Stimulated activated CD4-positive, alpha-beta T cell treated with anti-CD3 and anti-CD28 coated beads, Interleukin-12 subunit alpha, Interleukin-12 subunit beta, amount 100 ng/mL, for 24 hours (primary cell): ENCODE measurements at places on chromosomes 13 and 19.

- DNase-seq, result no peak
Measured at GRCh38 chr13:85497652-85498051, 301.6 kb downstream of the SLITRK6 start.

DNA sequence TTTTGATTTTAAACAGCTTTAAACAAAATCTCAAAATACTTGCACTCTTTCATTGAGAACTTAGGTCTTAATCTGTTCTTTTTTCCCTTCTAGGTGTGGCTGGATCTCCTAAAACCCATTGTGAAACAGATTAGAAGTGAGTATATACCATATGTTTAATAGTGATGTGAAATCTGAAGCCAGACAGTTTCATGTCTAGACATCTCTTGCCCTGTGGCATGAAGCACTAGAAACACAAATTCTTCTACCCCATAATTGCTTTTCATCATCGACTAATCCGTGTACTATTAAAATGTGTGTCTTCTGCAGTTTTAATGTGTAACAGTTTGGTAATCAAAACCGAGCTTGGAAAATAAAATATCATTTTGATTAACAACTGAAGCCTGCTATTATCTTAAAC is 188.2 kb upstream of the RNF113B start:
- no peak for DNase-seq

GRCh38 chr19:40205760-40206159 is 12.4 kb downstream of the TTC9B start:
- no peak for DNase-seq

- DNase-seq, result peak; percentile 94
Measured at GRCh38 chr19:9323919-9324583, at the start of gene ZNF559. Gene ZNF559, plus strand, starts transcription at chr19:9324179. Its CDS starts 14,371 bp downstream, at chr19:9338550.

GRCh38 chr19:1512671-1513498 is at the start of gene ADAMTSL5:
Gene ADAMTSL5, minus strand, starts transcription at chr19:1513019. Its CDS starts 2,076 bp downstream, at chr19:1510943.
- peak; percentile 69 for DNase-seq

- DNase-seq, result no peak
Measured at GRCh38 chr13:44797685-44798084, 191.6 kb downstream of the NUFIP1 start.

- no peak for DNase-seq
Measured at GRCh38 chr13:98972059-98972458, 5.8 kb downstream of the DOCK9 start.
